ENCODE measurements at places on chromosomes 4 and X.

GRCh38 chrX:2820136-2820771, 8.5 kb upstream of the GYG2 start:
- no peak for DNase-seq

DNA sequence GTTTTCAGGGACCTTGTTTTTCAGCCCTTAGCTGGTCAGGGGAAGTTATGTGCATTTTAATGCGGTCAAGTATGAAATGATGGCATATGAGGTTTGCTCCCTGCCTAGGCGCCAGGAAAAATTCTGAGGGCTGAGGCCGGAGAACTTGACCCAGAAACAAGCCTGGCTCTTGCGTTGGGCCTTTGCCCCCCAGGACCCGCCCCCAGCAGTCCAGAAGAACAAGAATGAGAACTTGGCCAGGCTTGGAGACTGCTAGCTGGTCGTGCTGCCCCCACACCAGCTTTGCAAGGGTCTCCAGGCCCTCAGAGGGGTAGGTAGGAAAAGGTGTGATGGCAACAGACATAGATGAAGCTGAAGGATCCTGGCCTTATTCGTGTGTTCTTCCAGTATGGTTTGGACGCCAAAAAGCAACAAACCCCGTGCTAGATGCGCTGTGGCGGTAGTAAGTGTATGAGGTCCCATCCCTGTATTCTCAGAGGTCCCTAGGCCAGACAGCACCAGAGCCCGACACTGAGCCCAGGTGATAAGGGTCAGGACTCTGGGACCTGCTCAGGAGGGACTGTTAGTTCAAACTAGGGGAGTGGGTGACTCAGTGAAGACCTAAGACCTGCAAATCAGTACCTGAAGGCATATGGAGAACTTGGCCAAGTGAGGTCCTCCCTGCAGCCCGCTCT, 10.5 kb downstream of the NKX3-2 start:
- DNase-seq: no peak

DNA sequence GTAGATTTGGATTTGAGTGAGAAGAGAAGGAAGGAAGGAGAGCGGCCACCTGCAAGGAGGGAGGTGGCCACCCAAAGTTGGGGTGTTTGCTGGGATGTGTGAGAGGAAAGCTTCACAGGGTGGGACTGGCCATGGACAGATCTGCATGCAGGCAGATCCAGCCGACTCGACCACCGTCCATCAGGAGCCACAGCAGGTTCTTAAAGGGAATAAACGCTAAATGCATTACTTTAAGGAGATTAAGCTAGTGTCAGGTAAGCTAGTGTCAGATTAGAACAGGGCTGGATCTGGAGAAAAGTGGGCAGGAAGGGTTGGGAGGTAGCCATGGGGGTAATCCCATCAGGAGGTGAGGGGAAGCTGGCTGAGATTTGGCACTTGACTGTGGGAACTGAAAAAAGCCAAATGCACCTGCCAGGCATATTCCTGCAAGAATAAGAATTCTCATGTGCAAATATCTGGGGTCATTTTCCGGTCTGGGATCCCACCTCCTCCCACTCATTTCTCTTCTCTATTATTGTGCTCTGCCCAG, 79.6 kb downstream of the MGST2 start:
- no peak for DNase-seq

DNA sequence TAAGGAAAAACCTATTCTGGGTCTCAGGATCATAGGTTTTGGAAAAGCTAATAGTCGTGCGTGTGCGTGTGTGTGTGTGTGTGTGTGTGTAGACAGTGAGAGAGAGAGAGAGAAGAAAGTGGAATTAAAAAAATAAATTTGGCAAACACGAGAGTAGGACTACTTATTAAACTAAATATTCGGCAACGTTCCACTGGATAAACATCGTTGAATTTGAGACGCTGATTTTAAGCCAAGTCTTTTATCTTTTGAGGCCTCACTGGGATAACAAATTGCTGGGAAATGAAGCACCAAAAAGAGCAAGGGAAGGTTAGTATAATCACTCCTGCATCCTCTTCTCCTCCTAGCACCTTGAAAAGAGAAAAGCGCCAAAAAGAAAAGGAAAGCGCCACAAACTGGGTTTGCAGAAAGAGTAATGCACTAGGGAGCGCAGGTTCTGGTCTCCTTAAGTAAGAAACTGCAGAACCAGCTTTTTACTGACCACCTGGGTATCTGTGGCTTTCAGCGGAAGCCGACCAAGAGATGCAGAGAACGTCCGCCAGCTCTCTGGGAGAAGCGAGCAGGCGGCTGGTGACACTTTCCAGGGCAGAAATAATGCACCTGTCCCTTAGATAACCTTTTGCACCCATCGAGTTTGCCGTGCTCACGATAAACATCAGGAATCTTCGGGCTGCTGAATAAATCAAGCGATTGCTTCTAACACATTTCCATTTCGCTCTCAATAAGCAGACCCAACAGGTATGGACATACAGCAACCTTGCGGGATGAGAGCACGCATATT, 3.4 kb downstream of the ATOH1 start:
- DNase-seq: no peak

GRCh38 chr4:19838858-19839257, 412.8 kb upstream of the SLIT2 start:
- no peak for DNase-seq

DNA sequence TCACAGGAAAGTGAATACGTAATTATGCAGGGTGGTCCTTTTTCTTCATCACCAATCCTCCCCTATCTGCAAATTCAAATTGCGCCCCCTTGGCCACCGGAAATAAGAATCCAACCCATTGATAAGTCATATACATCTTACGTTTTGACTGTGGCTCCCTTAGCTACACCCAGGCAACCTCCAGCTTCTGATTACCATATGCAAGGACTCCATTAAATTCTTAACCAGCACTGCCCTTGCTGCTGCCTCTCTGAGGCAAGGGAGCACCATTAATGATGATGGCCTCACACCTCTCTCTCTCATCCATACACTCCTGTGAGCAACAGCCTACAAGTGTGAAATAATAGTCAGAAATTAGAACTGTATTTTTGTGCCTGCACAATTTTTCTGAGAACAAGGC, 106.0 kb upstream of the NOCT start:
- no peak for DNase-seq

DNA sequence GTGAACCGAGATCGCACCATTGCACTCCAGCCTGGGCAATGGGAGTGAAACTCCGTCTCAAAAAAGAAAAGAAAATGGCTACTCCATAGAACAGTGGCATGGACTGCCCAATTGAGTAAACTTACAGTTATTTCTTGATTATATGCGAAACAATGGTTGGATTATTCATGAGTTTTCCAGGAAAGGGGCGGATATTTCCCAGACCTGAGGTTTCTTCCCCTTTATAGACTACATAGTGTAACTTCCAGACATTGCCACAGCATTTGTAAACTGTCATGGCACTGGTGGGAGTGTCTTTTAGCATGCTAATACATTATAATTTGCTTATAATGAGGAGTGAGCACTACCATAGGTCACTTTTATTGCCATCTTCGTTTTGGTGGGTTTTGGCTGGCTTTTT, 14.1 kb upstream of the MRPL1 start:
- DNase-seq: no peak

GRCh38 chr4:72394012-72394663, 174.9 kb downstream of the ADAMTS3 start:
- no peak for DNase-seq

DNA sequence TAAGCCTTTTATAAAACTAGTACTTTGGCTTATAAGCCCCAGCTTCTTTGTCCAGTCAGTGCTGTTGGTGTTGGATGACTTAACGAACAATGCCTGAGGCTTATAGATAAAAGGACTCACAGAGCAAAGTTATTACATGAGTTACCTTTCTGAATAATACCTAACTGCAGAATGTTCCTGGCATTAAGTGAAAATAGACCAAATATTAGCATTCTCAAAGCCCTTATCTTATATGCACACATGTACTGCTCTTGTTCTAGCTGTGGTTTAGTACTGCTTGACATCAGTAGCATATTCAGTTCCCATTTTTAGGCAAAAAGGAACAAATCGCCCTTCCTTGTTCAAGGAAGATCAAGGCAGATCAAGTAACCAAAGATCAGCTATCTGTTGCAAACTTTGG, 131.6 kb downstream of the ZNF330 start:
- no peak for DNase-seq

DNA sequence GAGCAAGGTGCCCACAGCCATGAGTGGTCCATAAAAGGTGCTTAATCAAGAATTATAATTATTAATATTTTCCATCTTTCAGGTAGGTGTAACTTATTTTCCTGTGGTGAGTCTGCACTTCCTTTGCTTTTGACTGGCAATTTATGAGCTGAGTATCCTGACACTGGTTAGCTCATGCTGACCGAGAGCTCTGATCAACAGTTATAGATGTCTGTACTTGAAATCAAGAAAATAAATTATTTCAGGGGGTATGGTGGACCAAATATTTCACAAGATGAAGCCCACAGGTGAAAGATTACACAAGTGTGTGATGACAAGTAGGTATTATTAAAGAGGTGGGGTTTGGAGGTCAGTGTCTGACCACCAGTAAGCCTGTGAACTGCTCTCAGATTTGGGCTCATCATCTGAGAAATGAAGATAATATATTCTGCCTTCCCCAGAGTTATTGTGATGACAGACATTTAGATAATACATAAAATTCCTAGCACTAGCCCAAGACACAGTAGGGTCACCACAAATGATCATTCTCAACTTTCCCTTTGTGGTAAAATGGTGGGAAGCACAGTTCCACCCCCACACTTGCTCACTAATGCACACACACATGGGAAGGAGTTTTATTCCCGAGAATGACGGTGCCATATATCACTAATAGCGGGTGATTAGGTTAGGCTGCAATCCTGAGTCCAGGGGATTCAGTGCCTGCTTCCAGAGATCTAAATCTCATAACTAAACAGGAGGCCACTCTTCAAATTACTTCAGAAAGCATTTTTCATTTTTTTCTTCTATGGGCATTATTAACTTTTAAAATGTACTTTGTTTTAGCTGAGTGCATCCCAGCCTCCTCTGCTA, 34.0 kb upstream of the PACRGL start:
- DNase-seq: no peak

All from H54 (cell line).